GM12878 (cell line): ENCODE measurements at places on chromosomes 5 and 9. TPM values are rescaled to one million over a fixed set of nuclear protein-coding genes. Genes with fewer than 3 reads are reported as not detected.
A peak's percentile ranks its signal among the peaks of the same experiment; 100 is the strongest.

DNA sequence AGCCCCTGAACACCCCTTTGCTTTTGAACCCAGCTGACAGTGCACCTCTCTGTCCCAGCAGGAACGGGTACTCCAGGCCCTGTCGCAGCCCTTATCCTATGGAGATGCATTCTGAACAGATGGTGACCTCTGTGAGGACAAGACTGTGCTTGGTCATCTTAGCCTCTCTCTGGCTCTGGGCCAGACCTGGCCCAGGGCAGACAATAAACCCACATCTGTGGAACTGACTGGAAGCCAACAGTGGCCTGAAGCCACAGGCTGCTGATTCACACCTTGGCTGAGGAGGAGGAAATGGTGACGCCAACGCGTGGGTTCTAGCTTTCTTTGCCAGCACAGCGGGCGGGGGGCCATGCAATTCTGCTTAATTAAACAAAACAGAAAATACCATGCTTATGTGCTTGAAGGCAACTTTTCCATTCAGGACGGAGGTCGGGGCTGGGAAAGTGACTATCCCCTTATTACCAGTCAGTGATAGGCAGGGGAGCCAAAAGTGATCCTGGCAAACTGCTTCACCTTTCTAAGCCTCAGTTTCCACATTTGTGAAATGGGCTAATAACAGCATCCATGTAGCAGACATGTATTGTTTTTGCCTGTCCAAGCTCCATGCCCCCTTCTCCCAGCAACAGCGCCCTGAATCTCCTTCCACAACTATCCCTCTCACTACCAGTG, 10.8 kb downstream of the SH3PXD2B start:
- H3K27me3 ChIP-seq: peaks cover 3% of the 10 kb centered on the region; the same call in 1 of the 2 replicates
- H3K27ac ChIP-seq: no peak overlapping the region
- no peaks in the 10 kb centered on the region for H3K36me3 ChIP-seq
- H3K4me3 ChIP-seq: no peak overlapping the region
- no peaks in the 10 kb centered on the region for H3K4me1 ChIP-seq

DNA sequence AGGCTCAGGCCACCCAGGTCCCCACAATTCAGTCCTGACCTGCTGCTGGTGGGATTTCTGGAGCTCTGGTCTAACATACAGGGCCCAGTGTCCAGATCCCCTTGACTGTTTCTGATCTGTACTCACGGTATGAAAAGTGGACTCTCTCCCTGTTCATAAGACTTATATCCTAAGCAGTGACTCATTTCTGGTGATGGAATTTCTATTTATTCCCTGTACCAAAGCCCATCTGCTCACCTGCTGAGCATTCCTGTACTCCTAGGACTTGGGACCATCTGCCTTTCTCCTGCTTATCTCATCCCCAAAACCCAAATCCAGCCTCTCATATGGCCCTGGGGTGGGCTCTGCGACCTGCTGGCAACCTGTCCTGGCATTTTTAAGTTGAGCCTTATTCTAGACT, 86.6 kb downstream of the APBA1 start:
- no peak for DNase-seq
- H3K36me3 ChIP-seq: no peaks in the 10 kb centered on the region
- H3K27ac ChIP-seq: no peak overlapping the region

DNA sequence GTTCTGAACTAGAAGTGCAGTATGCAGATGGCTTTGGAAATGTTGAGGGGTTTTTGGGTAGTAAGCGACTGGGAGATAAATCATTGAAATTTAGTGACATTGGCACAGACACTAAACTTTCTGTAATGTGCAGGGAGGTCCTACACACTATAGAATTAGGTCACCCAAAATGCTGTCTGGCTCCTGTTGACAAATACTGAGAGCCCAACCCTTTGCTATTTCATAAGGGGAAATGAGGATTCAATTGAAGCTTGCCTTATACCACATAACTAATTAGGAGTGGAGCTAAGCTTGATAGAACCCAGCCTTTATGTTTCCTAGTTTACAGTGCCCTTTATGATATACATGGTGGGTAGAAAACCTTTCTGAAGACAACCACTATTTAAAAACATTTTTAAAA, 22.6 kb downstream of the HMGXB3 start:
- no peak overlapping the region for H3K27ac ChIP-seq
- H3K4me3 ChIP-seq: no peak overlapping the region
- DNase-seq: no peak
- H3K4me1 ChIP-seq: no peaks in the 10 kb centered on the region
- no peaks in the 10 kb centered on the region for H3K27me3 ChIP-seq

- H3K36me3 ChIP-seq: no peaks in the 10 kb centered on the region
- no peak overlapping the region for H3K27ac ChIP-seq
Measured at GRCh38 chr5:1138445-1139245, 26.8 kb upstream of the SLC12A7 start.

- H3K27me3 ChIP-seq: no peaks in the 10 kb centered on the region
- peaks cover 26% of the 10 kb centered on the region for H3K36me3 ChIP-seq
- peak overlapping the region; percentile 87 for H3K27ac ChIP-seq
Measured at GRCh38 chr5:1498623-1499416, 24.9 kb downstream of the LPCAT1 start.

- H3K27me3 ChIP-seq: no peaks in the 10 kb centered on the region
- H3K27ac ChIP-seq: no peak overlapping the region
- H3K4me3 ChIP-seq: no peak overlapping the region
- no peaks in the 10 kb centered on the region for H3K4me1 ChIP-seq
Measured at GRCh38 chr5:109316634-109317033, 93.1 kb downstream of the PJA2 start.

DNA sequence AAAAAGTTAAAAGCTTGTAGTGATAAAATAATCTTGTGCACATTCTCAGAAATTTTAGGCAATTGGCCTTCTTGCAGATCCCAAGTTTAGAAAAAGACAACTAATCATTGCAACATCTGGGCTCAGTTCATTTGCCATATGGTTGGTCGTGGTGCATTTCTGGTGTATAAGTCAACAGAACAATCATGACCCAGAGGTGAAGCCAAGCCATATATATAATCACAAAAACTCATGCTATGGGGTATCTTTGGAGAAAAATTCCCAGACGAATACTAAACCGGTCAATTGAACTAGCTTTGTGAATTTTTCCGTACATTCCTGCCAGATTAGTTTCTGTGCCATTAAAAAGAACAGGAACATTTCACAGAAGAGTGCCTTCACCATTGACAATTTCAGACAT, 50.3 kb downstream of the FYB1 start:
- DNase-seq: no peak
- H3K36me3 ChIP-seq: no peaks in the 10 kb centered on the region
- no peak overlapping the region for H3K27ac ChIP-seq
- no peak overlapping the region for H3K4me3 ChIP-seq
- H3K27me3 ChIP-seq: no peaks in the 10 kb centered on the region

DNA sequence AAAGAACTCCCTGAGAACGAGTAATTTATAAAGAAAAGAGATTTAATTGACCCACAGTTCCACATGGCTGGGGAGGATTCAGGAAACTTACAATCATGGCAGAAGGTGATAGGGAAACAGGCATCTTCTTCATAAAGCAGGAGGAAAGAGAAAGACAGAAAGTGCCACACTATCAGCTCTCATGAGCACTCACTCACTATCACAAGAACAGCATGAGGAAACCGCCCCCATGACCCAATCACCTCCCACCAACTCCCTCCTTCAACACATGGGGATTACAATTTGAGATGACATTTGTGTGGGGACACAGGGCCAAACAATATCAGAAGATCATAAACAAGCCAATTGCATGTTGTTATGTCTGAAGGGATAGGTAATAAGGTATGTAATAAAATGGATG, 935.9 kb upstream of the COX7C start:
- H3K4me3 ChIP-seq: no peak overlapping the region
- no peaks in the 10 kb centered on the region for H3K27me3 ChIP-seq
- H3K36me3 ChIP-seq: no peaks in the 10 kb centered on the region
- H3K4me1 ChIP-seq: no peaks in the 10 kb centered on the region
- DNase-seq: no peak

DNA sequence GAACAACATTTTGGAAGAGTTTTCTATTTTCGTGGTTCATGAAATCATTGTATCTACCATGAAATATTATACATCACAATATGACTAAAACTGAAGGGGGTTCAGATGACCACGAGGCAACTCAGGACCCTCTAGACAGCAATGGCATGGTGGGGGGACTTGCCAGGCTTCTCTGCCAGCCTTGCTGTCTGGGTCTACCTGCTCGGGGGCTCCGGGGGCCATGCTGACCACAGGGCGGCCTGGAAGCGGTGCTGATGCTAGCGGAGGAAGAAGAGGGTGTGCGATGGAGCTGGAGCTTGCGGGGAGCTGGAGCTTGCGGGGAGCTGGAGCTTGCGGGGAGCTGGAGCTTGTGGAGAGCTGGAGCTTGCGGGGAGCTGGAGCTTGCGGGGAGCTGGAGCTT, 89.2 kb upstream of the IRX4 start:
- no peak overlapping the region for H3K4me3 ChIP-seq
- DNase-seq: no peak
- H3K36me3 ChIP-seq: no peaks in the 10 kb centered on the region
- H3K27ac ChIP-seq: no peak overlapping the region

- H3K36me3 ChIP-seq: no peaks in the 10 kb centered on the region; the same call in 1 of the 2 replicates
- no peak overlapping the region for H3K4me3 ChIP-seq
- no peaks in the 10 kb centered on the region for H3K4me1 ChIP-seq
- no peaks in the 10 kb centered on the region for H3K27me3 ChIP-seq
- no peak for DNase-seq
Measured at GRCh38 chr5:56858777-56859442, 43.6 kb downstream of the MAP3K1 start.

DNA sequence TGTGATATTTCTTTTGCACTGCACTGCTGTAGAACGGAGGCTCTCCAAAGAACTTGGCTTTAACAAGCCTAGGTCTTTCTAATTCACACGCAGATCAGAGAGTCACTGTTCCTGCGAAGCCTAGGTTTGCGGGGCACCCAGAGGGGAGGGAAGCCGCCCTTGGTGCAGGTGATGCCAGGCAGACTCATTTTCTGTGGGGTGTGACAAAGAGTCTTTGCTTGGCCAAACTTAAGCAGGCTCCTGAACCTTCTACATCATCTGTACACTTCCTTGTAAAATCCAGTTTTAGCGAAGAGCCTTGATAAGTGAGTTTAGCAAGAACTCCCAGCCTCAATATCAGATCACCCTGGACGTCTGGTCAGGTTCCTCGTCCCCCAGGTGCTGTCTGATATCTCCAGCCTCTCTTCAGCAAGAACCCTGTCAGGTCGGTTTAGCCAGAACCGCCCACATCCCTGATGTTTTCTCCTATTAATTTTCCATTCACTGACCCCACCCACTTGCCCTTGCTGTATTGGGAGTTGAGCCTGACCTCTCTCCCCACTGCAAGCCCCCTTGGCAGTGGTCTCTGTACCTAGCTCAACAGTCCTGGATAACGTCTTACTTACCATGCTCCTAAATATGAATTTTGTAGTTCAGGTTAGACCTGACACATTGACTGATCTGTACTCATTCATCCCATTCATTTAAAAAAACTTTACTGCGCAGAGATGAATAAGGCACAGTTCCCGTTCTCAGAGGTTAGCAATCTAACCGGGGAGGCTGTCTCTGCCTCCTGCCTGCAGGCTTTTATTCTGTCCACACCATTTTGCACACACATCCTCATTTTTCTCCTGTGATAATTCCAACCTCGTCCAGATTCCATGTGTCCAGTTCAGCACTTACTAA, 880 bp upstream of the UBAC1 start:
- no peak for DNase-seq
- H3K27ac ChIP-seq: no peak overlapping the region
- peaks cover 9% of the 10 kb centered on the region for H3K4me1 ChIP-seq
- no peak overlapping the region for H3K4me3 ChIP-seq
- no peaks in the 10 kb centered on the region for H3K36me3 ChIP-seq

GRCh38 chr5:75907651-75908050, 175.5 kb upstream of the SV2C start:
- no peaks in the 10 kb centered on the region for H3K27me3 ChIP-seq
- H3K27ac ChIP-seq: no peak overlapping the region
- H3K4me3 ChIP-seq: no peak overlapping the region

DNA sequence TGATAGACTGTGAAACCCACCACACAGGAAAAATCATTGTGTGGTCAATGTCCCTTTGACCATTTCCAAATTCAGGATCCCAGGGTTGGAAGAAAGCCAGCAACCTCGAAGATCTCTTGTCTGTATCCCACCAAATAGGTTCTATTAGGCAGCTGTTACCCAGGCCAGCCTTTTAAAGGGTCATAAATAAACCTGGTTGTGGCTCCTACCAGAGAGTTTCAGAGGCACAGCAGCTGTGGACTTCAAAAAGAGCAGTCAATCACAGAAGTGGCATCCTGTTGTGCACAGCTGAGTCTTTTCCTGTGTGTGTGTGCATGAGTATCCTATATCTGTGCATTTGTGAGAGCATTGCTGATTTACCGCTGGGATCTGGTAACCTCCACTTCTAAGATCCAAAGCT, 23.7 kb upstream of the OR2S2 start:
- H3K36me3 ChIP-seq: no peaks in the 10 kb centered on the region
- no peak for DNase-seq
- no peak overlapping the region for H3K27ac ChIP-seq
- peaks cover 2% of the 10 kb centered on the region; the same call in 1 of the 2 replicates for H3K27me3 ChIP-seq

DNA sequence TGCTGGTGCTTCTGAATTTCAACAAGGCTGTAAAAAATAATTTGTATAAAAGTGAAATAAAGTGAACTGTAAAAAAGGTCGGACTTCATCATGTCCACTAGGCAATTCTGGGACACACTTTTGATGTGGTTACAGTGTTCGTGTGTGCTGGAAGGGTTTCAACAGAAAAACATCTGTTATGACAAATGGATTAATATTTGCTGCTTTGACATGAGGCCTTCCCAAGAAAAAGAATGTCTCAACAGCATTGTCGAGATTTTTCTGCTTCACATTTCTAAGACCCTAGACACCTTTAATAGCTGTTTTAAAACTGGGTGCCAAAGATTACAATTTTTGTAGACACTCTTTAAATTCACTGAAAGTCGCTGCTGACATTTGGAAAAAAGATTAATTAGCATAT, 216.6 kb downstream of the SLC12A2 start:
- no peaks in the 10 kb centered on the region for H3K36me3 ChIP-seq
- no peak overlapping the region for H3K4me3 ChIP-seq
- DNase-seq: no peak
- H3K4me1 ChIP-seq: no peaks in the 10 kb centered on the region
- no peak overlapping the region for H3K27ac ChIP-seq

GRCh38 chr9:105901514-105902109, 207.3 kb downstream of the TMEM38B start:
- no peaks in the 10 kb centered on the region for H3K36me3 ChIP-seq
- no peak overlapping the region for H3K27ac ChIP-seq
- H3K27me3 ChIP-seq: no peaks in the 10 kb centered on the region
- H3K4me3 ChIP-seq: no peak overlapping the region
- DNase-seq: no peak
- H3K4me1 ChIP-seq: no peaks in the 10 kb centered on the region

The QRFP gene
- total RNA-seq: not detected in 2 replicates

The LCN12 gene
- 0.64 TPM in 1 of 2 replicates, not detected in the other for total RNA-seq

The ANKRD33B gene
- 58.4 and 61.6 TPM in 2 replicates for total RNA-seq

The F2RL2 gene
- not detected in 2 replicates for total RNA-seq

The ANXA2R gene
- total RNA-seq: 4.4 and 5.2 TPM in 2 replicates

The NCS1 gene
- 0.05 and 0.08 TPM in 2 replicates for total RNA-seq

The CNTLN gene
- total RNA-seq: not detected in 2 replicates

The SHC3 gene
- 0.03 TPM in 1 of 2 replicates, not detected in the other for total RNA-seq

The TYRP1 gene
- not detected in 2 replicates for total RNA-seq

The EPB41L4B gene
- total RNA-seq: 0.16 and 0.28 TPM in 2 replicates

The SLCO4C1 gene
- 0.72 and 0.87 TPM in 2 replicates for total RNA-seq

The WDR38 gene
- total RNA-seq: not detected in 2 replicates
